ENCODE measurements at places on chromosomes 6 and 20.

DNA sequence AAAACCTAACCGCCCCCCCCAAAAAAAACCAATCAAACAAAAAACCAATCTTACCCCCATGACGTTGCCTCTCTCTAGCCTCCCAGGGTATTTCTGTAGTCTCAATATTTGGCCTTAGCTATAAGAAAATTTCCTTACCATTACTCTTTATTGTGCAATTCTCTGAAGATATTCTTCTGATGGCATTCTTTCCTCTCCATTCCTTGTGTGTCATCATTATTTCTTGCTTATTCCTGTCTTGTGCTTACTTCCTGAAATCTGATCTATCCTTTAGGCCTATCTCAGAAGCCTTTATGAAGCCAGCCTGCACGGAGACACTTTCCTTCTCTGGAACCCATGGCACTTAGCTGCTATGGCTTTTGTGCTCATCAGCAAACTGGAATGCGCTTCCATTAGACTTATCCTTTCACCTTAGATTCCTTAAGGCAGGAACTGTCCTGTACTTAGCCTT, 65.9 kb upstream of the DDR1 start:
- DNase-seq: peak; percentile 92

DNA sequence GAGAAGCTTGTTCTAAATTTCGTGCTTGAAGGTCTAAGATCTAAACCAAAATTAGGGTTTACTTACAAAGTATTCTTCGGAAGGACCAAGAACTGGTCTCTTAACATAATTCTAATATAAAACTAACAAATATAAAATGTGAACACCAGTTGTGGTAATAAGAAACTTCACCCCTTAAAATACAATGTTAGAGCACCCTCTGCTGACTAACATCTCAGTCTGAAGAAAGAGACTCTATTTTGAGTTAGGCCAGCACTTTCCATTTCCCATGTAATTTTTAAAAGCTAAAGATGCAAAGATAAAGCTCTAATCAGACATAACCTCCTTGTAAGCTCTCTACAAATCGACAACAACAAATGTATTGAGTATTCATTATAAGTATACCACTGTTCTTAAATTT, 24.6 kb downstream of the ATG5 start:
- DNase-seq: peak; percentile 69

- DNase-seq: no peak
Measured at GRCh38 chr20:32203356-32204204, 4.0 kb downstream of the PLAGL2 start.

GRCh38 chr6:22632581-22633145, 63.3 kb downstream of the HDGFL1 start:
- no peak for DNase-seq

DNA sequence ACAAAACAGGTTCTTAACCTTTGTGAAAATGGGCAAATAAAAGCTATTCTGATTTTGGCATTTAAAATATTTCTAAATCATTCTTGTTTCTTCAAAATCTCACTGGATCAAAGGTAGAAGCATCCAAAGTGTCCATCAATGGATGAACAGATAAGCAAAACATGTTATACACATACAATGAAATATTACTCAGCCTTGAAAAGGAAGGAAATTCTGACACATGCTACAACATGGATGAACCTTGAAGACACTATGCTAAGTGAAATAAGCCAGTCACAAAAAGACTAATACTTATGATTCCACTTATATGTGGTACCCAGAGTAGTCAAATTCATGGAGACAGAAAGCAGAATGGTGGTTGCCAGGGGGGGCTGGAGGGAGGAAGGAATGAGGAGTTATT, 45.9 kb downstream of the SNX14 start:
- no peak for DNase-seq

GRCh38 chr20:4828830-4829513, 107.3 kb downstream of the PRND start:
- DNase-seq: no peak

- peak; percentile 91 for DNase-seq
Measured at GRCh38 chr6:30887901-30888815, 3.8 kb downstream of the DDR1 start.

GRCh38 chr20:39674842-39675241, 712.7 kb downstream of the DHX35 start:
- no peak for DNase-seq

- DNase-seq: no peak
Measured at GRCh38 chr6:13038315-13038714, 290.0 kb downstream of the TBC1D7 start.

DNA sequence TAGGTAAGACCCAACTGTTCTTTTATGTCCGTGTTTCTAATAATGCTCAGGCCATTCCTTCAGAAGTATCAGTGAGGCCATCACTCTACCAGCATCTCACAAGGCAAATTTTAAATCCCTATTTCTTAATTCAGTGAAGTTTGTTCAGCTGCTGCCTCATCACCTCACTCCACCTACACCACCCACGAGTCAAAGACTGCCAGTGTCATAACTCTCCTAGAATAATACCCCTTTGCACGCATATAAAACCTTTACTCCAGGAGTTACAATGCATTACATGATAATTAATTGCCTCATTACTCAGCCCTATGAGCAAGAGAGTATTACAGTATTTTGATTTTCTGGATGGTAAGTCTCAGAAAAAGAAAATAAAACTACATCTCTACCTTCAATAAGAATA, 793.6 kb downstream of the TFAP2A start:
- DNase-seq: peak; percentile 50

DNA sequence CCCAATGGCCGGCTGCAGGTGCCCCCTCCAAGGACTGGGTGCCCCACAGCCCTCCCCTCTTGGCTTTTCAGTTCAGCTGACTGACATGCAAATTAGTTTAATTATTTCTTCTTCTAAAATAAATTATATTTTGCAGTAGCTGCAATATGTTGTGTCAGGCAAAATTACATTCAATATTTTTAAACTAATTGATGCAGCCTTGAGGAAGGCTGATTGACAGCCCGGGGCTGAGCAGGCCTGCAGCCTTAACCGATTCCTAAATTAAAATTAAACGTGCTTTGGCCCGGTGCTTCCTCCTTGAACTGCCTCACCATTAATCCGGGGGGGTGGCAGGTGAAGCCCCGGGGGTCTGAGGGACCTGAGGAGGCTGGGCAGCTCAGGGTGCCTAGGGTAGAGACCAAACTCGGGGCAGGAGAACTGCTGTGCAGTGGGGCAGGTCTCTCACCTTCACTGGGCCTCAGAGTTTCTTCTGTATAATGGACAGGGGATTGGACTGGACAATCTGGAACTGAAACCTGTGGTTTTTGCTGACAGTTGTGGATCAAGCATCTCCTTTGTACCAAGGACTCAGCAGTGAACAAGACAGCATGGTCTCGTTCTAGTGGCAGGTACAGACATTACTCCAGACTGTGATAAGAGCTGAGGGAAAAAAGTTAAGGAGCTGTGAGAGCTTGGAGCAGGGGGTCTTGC, 72.5 kb downstream of the CD40 start:
- no peak for DNase-seq
